ENCODE measurements at places on chromosomes 1 and 21.

- no peak for DNase-seq
Observed at GRCh38 chr1:54016343-54017282, 1.4 kb downstream of the LDLRAD1 start.

DNA sequence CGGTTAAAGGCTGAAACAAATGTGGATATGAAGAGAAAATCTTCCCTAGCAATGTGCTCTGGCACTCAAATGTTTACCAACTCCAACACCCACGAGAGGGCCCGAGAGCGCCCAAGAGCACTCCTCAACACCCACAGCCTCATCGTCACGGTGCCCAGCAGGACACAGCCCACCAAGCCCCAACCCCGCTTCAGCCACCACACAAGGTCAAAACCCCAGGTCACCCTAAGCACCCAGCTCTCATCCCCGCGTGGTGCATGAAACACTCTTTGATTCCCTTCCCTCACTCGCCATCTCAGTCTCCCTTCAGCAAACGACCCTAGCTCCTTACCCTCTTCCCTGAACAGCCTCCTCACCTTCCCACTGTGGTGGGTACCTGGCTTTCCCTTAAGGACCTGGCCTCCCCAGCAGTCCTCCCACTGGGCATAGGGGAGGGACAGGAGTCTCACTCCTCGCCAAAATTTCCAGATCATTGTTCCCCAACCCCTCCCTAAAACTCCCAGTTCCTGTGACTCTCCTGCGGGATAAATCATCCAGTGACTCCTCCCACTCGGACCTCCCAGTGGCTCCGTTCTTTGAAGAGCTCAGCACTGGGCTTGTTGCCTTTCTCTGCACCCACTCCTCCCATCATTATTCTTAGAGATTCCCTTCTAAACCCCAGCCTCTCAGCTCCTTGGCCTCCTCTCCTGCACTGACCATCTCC lies 170.4 kb upstream of the SYT6 start:
- DNase-seq: no peak

- DNase-seq: no peak
Observed at GRCh38 chr1:25477448-25478034, 46.8 kb downstream of the MACO1 start.

GRCh38 chr1:111436726-111437125 lies 9.2 kb upstream of the OVGP1 start:
- no peak for DNase-seq

DNA sequence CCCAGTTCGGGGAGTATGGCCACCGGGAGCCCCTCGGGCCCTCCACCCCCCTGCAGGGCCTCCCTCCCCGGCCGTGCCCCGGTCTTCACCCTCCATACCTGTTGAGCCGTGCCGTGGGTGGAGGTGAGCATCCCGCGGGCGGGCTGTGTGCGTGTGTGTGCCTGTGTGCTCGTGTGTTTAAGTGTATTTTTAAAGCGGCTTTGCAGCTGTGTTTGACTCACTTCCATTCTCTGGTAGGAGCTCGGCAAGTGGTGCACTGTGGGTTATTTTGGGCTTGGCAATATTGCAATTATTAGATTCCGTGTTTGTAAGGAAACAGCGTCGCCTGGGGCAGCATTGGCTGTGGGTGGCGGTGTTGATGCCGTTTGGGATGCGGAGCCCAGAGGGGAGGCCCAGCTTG lies 20.3 kb upstream of the PLCH2 start:
- DNase-seq: no peak

DNA sequence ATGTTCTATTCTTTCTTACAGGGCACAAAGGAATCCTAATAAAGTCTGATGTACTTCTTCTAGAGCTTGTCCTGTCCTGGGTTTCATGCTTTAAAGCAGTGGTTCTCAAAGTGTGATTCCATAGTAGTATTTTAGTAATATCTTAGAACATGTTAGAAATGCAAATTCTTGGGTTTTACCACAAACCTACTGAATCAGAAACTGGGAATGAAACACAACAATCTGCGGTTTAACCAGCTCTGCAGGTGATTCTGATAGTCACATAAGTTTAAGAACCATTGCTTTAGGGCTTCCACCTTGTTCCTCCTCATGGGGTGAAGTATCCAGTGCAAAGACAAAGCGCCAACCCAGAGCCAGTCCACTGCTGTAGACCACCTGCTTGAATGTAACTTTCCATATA lies 41.1 kb downstream of the NGF start:
- no peak for DNase-seq

DNA sequence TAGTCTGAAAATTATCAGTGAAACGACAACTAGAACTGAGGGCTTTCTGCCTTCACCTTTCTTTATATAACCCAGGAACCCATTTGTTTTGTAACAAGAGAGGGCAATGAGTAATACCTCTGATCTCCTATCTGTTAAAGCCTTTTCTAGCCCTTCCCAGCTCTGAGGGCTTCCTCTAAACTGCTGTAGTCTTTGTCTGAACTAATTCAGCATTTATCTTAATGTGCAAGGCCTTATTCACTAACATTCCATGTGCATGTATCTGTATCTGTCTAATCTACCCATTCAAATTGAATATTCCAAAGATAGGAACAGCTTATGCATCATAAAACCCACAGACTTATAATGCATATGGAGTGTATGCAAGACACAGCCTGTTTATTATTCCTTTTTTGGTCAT lies 167.1 kb downstream of the LYPLAL1 start:
- no peak for DNase-seq

DNA sequence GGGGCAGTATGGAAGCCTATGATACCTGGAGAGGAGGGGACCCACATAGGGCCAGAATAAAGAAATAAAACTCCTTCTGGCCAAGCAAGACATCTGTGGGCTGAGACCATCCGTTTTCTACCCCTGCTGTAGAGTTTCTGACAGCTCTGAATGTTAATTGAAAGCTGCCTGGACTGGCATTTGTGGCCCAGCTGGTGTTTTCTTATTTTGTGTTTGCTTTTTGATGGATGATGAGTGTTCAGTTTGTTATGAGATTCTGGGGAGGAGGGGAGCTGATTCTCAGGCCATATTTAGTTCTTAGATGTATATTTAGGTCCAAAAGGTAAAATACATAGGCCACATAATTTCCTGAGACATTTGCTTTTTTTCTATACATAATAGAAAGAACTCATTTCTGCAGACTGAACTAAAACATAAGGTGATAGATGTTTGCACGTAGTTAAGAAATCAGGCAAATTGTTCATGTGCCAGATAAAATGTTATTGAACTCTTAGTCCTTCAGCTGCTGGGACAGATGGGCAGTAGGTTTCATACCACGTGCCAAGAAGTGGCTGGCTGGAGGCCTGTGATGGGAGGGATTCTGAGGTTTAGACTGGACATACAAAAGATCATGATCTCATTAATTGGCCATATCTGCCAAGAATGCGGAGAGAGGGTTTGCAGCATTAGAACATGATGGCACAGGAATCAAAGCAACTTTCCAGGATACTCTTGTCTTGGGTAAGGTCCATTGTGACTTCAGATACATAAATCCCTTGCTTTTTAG lies 54.1 kb downstream of the DSCAM start:
- no peak for DNase-seq

- DNase-seq: no peak
Observed at GRCh38 chr1:221069178-221069903, 190.1 kb downstream of the HLX start.

DNA sequence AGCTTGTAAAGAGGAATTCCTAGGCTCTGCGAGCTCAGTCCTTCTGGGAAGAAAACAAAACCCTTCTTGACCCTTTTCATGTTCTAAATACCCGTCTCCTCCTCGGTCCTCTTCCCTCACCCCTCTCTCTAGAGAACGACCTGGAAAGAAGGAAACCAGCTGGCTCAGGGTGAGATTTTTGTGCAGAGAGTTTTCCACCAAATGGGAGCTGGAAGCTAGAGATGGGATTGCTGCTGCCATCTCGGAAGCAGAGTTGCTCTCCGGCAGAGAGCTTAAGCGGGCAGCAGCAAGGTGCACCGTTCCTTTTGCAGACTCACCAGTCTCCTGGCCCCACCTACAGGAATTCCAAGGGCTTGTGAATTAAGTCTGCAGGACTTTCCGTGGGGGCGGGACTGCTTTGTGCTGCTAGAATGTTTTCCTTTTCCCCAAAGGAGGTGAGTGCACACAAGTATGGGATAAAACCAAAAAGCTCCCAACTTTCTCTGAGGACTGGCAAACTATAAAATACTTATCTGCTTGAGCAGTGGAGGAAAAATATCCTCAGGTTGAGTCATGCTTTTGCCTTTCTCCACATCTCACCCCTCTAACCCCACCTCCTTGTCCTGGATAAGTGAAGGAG lies 29.1 kb upstream of the KIAA0040 start:
- DNase-seq: no peak

All from activated CD8-positive, alpha-beta memory T cell treated with anti-CD3 and anti-CD28 coated beads, Interleukin-2, amount 50 U/mL, for 4 hours (primary cell).